ENCODE measurements at places on chromosomes 16 and 17. TPM values are rescaled to one million over a fixed set of nuclear protein-coding genes. Genes with fewer than 3 reads are reported as not detected.

GRCh38 chr16:86118467-86119307 is 219.7 kb downstream of the IRF8 start:
- no peak for DNase-seq

GRCh38 chr17:27612160-27612770 is 18.7 kb upstream of the LGALS9 start:
- DNase-seq: no peak

DNA sequence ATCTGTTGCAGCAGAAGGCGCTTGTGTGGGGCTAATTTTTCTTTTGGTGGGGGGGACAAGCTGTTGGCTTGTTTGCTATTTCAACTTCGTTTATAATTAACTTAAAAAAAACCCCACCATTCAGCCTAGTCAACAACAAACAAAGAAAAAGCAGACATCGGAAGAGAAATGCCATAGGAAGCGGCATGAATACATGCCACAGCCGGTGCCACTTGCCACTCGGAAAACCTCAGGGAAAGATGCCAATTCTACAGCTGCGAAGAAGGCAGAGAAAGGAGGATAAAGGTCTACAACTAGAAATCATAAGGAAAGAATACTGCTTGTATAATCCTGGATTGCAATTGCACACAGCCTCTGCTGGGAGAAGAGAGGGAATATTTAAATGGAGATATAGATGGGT is 254.4 kb upstream of the PMFBP1 start:
- DNase-seq: no peak

PYY gene
- not detected for total RNA-seq

CCDC40 gene
- 3.6 TPM for total RNA-seq

SYNGR3 gene
- 3.6 TPM for total RNA-seq

Measured in CD8-positive, alpha-beta memory T cell (primary cell).